ENCODE measurements at places on chromosomes 12 and 14.

GRCh38 chr12:39459027-39459434 lies 16.1 kb upstream of the KIF21A start:
- no peak for DNase-seq

DNA sequence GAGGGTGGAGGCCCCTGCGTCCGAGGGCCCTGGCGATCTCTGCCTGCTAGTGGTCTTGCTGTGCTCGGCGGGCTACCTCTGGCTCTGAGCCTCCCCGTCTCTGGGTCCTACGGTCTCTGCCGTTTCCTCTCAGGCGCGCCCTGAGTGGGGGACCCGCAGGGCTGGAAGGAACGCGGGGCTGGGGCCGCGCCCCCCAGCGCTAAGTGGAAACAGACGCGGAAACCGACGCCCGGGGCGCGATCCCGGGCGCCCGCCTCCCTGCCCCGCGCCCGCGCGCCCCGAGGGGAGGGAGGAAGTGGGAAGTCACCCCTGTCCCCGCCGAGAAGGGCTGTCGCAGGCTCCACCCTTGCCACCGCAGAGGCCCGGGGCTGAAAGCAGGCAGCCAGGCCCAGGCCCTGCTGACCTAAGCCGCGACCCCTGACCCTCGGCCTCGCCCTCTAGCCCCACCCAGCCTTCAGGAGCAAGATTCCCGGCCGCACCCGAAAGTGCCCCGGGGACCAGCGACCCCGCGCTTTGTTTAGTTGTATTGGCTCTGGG lies 831 bp downstream of the CRIP1 start:
- no peak for DNase-seq

GRCh38 chr12:99605-100004 lies 33.0 kb downstream of the IQSEC3 start:
- no peak for DNase-seq

DNA sequence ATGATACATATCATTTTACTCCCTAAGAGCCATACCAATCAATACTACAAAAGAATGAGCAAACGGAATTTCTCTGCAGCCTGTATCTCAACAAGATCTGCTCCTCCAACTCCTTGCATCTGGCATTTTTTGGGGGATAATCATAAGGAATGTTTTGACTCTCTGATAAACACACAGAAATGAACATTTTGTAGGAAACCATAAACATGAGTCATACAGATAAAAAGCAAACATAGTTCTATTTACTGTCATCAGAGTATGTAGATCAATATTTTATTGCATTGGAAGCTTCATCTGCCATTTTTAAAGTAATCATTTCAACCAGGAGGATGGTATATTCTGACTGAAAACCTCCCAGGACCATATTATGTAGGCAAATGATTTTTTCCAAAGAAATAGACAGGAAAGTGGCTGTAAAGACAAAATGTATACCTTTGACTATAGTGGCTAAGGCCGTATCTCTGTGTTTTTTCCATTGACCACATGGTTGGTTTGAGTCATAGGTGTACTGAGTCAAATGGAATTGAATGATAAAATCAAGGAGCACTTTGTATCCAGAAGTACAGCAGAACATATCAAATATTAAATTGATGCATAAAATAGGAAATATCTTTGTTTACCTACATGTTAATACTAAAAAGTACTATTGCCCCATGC lies 32.4 kb upstream of the CD69 start:
- DNase-seq, result peak; percentile 14

DNA sequence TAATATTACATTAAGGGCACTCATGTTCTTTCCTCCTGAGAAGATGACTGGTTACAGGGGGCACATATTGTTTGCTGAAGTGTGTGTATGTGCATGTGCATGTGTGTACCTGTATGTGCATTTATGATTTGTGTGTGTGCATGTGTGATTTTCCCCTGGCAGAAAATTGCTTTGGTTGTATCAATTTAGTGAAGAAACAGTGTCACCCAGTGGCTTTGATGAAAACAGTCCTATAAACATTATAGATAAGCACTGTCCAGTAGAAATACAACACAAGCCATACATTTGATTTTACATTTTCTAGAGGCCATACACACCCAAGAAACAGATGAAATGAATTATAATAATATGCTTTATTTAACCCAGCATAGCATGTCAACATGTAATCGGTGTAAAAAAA lies 8.6 kb downstream of the PDE3A start:
- DNase-seq, result no peak

GRCh38 chr12:92866418-92866817 lies 62.7 kb downstream of the EEA1 start:
- DNase-seq, result peak; percentile 13

DNA sequence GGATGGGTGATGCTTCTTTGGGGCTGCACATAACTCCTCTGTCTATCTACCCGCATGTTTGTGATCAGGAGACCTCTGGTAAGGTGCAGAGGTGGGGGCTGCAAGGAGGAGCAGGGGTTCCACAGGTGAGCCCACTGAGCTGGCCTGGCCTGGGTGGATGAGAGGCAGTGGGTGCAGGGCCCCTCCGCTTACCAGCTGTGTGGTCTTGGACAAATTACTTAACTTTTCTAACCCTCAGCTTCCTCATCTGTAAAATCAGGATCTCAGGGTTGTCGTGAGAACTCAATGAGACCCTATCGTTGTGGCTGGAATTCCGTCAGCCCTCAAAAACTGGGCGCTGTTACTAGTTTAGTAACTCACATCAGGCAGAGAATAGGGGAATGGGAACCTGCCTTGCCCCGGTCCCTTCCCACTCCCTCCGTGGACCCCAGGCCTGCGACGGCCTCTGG lies 7.5 kb downstream of the PTPN6 start:
- no peak for DNase-seq

- DNase-seq, result no peak
Observed at GRCh38 chr14:32514236-32514635, 185.1 kb downstream of the AKAP6 start.

DNA sequence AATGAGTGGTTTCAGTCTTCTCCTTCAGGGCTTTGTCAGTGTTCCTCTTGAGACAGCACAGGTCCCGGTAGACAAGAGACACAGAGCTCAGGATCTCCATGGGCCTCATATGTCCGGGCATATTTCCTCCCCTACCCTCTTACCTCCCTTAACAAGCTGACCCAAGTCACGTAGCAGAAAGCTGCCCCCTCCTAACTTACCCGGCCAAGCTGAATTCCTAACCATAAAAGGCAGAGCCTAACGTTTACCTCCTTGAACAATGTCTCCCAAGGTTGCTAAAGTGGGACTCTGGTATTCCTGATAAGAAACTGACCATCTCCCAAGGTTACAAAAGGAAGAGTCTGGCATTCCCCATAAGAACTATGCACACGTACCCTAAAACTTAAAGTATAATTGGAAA lies 182.2 kb upstream of the USP15 start:
- DNase-seq, result no peak

GRCh38 chr12:66269757-66270383 lies 32.4 kb upstream of the HELB start:
- peak; percentile 42 for DNase-seq

DNA sequence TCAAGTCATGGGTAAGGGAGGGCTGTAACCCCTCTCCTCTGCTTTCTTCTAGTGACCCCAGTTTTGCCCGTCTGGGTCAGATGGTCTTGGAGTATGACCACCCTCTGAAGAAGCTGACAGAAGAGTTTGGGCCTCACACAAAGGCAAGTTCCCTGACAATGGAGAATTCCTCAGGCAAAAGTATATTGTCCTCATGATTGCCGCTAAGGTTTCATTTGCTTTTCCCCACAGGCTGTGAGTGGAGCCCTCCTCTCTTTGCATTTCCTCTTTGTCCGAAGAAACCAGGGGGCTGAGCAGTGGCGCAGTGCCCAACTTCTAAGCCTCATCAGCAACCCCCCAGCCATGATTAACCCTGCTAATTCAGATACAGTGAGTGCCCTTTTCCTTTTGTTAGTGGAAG lies 12.1 kb downstream of the NCKAP1L start:
- DNase-seq, result no peak

- DNase-seq, result peak; percentile 55
Observed at GRCh38 chr12:132804426-132804861, 24.2 kb downstream of the GOLGA3 start.

- DNase-seq, result no peak
Observed at GRCh38 chr12:54984658-54985376, at the start of gene TESPA1. TSS of gene TESPA1 (minus strand) at chr12:54984762. CDS start at chr12:54974562, 10,200 bp downstream.
